Activated naive CD4-positive, alpha-beta T cell (primary cell): ENCODE measurements at places on chromosomes 12 and 14.

DNA sequence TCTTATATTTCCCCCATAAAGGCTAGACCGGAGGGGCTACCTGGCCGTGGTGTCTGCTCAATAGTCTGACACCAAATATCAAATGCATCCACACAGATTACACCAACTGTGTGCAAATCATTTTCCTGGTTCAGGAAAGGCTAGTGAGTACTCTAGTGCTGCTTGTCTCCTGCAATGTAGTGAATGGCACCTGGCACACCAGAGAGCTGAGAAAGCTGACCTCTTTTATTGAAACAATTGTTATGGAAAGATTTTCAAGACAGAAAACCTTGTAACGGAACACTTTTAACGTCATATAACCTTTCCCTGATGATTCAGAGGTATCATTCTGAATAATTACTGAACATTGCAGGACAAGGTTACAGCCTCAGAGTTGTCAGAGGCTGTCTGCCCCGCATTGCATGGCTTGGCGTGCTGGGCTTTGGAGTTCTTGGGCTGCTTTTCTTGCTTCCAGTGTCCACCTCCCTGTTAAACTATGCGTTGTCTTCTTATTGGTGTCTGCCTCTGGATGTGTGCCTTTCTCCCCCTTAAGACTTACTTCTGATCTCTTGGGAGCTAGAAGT is 40.7 kb upstream of the HDAC7 start:
- no peak for DNase-seq

DNA sequence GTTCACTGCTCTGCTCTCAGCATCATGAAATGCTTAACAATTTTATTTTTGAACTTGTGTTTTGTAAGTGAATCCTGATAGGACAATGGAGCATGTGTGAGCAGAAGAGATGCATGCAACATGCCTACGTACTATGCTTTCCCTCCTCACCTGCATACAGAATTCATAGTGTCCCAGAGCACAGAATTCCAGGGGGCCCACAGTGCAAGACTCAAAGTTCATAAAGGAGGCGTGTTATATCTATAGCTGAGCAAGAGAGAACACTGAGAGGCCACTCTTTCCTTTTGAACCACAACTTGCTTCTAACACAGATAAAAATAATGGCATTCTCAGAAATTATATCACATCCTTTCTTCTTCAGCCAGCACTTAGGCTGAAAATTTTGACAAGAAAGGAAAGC is 28.8 kb downstream of the BHLHE41 start:
- DNase-seq: no peak

GRCh38 chr14:54686219-54686870 is 119.4 kb downstream of the SAMD4A start:
- no peak for DNase-seq

- DNase-seq: no peak
Measured at GRCh38 chr12:94592080-94592479, 58.3 kb downstream of the TMCC3 start.

GRCh38 chr12:66409195-66409871 is 107.0 kb downstream of the HELB start:
- no peak for DNase-seq

DNA sequence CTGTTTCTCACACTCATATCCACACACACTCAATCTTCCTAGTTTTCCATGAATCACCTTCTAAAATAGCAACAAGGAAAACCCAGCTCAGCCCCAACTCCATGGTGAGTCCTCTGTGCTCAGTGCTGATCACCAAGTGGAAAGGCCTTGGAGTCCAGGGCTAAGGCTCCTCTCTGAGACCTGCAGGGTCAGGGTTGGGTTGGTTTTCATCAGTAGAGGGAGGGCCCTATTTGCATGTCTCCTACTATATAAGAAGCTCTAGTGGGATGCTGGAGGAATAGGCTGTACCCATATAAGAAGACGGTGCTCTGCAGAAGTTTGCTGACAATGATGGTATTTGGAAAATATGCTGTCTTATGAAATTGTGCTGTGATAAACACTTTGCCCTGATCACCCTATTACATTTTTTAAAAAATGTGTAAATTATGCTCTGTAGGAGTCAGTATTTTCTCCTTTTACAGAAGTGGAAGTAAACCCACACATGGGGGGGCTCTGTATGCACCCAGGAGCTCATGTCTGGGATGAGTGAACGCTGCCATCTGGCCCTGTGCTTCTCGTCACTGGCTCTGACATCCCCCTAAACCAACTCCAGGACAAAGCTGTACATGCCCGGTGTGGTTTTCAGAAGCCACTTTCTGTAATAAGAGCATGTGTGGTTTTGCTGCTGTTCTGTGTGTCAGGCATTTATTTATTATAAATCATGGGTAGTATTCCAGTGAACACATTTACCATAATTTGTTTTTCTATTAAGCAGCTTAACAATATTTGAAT is 536.3 kb downstream of the TMEM121 start:
- DNase-seq: no peak

DNA sequence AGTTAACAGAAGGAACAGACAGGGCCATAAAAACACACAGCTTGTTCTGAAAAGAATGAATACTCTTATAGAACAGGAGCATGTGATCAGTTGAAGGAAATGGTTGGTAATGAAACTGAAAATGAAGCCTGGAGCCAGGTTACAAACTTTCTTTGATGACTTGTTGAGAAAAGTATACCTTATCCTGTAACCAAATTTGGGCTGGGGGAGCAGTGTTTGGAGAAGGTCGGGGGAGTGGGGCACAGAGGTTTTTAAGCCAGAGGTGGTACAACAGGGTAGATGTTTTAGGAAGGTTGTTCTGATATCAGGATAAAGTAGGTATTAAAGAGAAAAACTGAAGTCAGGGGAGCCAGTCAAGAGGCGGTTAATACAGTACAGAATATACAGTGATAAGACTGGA is 8.2 kb downstream of the GOLT1B start:
- no peak for DNase-seq

- DNase-seq: no peak
Measured at GRCh38 chr12:100265732-100266584, 921 bp downstream of the DEPDC4 start.

DNA sequence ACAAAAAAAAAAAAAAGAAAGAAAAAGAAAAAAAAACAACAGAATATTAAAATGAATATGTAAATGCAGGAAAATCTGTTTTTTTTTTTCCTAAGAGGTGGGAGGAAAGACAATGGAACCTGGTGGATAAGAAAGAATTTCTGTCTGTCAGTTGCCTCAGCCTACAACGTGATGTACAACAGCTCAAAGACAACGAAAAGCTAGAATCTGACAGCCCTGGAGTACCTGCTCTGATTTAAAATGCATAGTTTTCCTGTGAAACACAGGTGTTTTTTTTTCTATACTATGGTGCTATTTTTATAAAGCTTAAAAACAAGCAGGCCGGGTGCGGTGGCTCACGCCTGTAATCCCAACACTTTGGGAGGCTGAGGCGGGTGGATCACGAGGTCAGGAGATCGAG is 30.0 kb upstream of the ULK1 start:
- DNase-seq: no peak

DNA sequence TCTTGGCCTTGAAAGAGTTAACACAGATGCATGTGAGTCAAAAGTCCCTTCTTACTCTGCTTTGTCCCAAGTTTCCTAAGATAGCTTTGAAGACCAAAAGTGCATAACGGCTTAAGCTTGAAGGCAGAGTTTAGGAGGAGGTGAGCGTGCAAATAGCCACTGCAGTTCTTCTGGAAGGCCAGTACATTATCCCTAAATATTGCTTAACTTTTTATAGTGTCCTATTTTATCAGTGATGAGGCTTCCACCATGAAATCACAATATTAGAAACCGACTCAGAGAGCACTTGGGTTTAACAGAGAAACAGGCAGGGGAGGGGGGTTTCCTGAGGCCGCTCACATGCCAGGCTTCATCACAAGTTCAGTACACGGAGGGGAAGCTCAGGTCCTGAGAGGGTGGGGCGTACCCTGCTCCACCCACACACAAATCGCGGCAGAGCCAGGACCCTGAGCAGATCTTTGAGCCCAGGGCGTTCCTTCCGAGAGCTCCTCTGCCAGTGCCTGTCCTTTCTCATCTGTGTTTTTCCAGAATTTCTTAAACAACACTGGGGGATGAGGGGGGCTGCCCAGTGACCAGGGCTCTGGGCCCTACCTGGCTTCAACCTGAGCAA is 26.8 kb upstream of the BDKRB2 start:
- DNase-seq: no peak

DNA sequence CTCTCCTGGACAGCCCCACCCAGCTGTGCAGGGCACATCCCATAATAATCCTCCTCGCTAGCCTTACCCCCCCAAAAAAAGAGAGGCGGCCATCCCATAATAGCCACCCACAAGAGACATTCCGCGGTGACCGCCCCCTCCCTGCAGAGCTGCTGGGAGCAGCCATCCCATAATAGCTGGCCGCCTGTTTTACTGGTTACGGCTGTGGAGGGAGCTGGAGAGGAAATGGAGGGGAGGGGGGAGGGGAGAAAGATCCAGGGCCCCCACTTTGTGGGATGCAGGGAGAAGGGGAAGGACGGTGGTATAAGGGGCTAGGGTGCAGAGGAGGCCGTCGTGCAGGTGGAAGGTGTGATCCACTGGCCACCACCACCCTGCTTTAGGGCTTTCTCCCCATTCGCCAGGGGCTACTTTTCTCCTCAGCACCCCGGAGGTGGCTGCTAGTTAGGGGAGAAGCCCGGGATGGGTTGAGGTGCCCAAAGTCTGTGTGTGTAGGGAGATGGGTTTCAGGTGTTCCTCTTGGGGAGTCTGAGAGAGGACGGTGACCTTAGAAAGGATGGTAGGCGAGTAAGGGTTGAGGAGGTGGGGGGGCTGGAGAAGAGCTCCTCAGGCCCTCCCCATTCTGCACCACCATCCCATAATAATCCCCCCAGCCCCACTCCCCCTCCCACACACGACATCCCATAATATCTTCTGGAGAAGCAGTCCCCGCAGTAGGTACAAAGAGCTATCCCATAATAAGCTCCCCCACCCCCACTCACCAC is 6.0 kb upstream of the CHD4 start:
- no peak for DNase-seq

- no peak for DNase-seq
Measured at GRCh38 chr12:99042226-99042625, 397.1 kb downstream of the APAF1 start.

GRCh38 chr12:119446459-119446858 is 111.9 kb downstream of the CCDC60 start:
- no peak for DNase-seq

DNA sequence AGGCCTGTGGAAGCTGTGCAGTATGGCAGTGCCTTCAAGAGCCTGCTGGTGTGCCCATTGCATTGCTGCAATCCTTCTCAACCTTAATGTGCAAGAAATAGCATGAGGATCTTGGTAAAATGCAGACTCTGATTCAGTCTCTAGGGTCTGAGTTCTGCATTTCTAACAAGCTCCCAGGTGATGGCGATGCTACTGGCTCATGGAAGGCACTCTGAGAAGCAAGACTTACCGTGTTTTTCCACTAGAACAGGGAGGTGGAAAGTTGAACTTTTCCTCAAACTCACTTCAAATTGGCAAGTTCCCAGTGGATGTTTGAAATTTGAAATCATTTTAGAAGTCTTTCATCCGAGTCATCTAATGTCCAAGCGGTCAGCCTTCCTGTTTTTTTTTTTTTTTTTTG is 55.5 kb downstream of the MYRFL start:
- no peak for DNase-seq

DNA sequence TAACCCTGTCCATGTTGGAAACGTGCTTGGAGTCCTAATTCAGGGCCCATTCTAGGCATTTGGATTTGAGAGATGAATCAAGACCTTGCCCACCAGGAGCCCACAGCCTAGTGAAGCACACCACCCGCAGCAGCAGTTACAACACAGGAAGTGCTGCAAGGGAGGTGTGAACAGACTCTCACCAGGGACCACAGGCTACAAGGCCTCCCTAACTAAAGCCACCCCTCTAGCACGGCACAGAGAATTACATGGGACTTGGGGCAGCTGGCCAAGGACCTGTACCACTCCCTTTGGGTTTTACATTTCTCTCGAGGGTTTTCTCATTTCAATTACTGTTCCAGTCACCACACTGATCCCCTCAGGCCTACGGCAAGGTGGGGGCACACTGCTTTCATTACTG is 49.5 kb upstream of the FOXN3 start:
- DNase-seq: no peak

DNA sequence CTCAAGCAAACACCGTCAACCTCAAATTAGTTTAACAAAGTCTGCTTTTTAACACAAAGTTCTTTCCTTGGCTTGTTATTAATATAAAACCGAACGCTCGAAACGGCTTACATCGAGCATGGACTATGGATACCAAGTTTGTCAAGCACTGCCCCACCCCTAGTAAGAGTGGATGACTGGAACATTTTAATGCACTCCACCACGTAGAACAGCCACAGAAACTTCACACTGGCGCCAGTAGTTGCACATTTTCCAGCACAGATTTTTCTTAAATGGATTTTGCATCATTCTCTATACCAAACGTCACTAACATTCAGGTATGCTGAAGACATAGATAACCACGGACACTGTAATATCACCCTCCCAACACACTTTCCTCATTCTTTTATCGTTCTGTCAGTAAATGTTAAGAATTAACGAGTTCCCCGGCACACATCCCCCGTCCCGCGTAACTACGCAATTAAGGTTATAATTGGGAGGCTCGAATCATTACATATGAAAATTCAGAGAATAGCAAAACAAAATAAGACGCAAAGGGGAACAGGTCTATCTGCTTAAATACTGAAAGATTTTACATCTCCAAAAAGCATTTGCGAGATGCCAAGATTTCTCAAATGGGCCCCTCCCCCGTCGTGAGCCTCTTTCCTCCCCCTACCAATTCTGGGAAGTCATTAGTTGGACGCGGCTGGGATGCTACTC is 990 bp downstream of the FERMT2 start:
- DNase-seq: no peak

DNA sequence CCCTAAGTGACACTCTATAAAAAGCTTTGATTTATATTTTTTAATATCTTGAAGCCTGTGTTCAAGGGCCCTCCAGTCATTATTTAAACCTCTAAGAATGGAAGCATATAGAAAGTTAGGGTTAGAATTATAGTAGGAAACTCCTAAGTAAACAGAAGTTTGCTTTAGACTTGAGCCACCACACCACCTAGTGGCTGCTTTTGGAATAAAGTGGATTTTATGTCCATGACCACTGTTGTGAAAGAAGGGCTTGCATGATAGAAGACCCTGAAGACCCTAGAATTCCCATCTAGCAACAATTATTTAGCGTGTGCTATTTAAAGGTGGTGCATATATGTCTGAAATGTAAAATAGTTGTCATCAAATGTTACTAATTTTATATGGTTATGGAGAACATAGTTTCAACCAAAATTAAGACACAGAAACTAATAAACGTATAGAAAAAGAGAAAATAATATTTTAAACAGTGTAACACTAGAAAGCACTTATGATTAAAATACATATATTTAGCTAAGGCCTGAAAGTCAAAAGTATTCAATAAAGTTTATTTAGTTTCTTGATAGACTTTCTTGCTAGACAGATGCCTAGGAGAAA is 21.3 kb downstream of the LRRIQ1 start:
- DNase-seq: no peak

DNA sequence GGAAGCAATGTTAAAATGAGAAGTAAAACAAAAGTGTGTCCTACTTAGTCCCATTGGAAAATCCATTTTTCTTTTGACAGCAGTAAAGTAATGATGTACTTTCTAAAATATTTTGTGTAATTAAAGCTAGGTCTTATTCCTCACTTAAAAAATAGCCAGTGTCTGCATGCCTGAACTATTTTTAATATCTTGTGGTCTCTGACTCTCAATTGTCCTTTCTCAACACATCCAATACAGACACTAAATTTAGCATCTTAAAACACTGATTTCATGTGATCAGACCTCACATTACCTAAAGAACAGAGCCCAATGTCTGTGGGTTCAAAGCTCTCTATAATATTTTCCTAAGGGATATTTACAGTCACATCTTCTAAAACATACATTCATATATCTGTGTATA is 108.0 kb downstream of the DERA start:
- no peak for DNase-seq

GRCh38 chr14:85415015-85415712 is 114.8 kb upstream of the FLRT2 start:
- no peak for DNase-seq

GRCh38 chr12:20339060-20339459 is 29.3 kb upstream of the PDE3A start:
- no peak for DNase-seq
